Neuronal stem cell (in vitro differentiated cells): ENCODE measurements at places on chromosomes 2 and 18.

GRCh38 chr18:58231930-58232329, 187.9 kb downstream of the NEDD4L start:
- DNase-seq: no peak

- no peak for DNase-seq
These were observed 194.8 kb downstream of the CD226 start for GRCh38 chr18:69752737-69753380.

DNA sequence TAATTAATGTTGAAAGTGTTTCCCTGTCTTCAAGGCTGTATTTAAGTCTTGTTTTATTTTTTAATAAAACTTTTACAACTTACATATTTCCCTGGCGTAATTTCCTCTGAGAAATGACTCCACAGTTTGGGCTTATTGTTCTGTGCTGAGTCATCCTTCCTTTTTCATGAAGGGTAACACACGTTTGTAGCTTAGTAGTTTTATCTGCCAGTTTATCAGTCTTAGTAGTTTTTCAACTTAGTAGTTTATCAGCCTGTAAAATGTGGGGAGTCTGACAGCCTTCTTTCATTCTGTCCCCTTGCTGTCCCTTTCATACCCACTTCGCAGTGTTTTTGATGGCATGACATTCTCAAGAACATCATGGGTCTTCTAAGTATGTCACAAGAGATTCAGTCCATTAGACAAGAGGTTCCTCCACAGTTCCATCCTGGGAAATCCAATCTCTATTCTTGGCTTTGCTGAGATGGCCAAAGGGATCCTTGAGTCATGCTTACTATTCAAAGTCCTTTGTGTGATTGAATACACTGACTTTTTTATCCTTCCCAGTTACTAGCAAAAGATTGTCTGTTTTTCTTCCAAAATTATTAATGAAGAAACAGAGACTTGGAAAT, 60.0 kb upstream of the SGPP2 start:
- DNase-seq: no peak

DNA sequence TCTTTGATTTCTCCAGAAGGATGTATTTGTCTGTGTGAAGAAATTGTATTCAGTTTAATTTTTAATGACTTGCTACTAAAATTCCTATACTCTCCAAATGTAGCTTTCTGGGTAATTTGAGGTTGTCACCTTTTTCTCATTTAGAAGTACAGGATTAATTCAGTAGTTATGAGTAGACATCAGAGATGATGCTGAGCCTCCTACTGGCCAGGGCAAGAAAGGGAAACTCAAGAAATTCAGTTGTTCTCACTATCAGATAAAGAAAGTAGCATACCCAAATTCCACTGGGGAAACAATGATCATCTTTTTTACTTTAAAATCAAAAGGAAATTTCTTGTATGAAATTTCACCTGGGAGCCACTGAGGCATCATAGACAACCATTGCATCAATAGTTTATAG, 199.4 kb downstream of the SATB2 start:
- no peak for DNase-seq

- no peak for DNase-seq
These were observed 39.3 kb downstream of the MOGAT1 start for GRCh38 chr2:222710736-222711135.

DNA sequence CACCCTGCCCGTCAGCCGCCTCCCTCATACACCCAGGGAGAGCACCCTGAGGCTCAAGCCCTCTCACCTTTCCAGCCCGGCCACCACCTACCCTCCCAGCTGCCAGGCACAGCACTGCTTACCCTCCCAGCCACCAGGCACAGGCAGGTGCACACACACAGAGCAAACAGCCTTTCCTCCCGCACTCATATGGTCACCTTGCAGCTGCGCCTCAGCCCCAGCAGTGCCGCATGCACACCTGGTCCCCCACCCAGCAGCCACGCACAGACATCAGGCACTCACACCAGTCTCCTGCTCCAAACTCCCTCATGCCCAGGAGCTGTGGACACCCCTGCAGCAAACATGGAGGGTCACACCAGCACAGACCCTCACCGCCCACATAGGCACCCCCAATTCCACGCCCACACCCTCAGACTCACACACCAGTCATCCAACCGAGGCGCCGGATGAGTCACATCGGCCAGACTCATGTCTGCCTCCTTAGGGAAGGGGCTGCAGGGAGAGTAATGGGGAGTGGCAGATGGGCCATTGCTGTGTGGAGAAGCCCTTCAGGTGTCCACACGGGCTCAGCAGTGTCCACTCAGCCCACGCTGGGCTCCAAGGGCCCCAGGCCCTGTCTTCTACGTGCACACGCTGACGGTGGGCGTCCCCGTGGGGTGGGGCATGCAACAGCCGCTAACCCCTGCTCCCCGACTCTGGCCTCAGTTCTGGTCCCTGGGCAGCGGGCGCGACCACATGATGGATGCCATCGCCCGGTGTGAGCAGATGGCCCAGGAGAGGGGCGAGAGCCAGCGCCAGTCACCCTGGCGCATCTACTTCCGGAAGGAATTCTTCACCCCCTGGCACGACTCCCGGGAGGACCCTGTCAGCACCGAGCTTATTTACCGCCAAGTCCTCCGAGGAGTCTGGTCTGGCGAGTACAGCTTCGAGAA, 22.3 kb upstream of the GPR17 start:
- no peak for DNase-seq

DNA sequence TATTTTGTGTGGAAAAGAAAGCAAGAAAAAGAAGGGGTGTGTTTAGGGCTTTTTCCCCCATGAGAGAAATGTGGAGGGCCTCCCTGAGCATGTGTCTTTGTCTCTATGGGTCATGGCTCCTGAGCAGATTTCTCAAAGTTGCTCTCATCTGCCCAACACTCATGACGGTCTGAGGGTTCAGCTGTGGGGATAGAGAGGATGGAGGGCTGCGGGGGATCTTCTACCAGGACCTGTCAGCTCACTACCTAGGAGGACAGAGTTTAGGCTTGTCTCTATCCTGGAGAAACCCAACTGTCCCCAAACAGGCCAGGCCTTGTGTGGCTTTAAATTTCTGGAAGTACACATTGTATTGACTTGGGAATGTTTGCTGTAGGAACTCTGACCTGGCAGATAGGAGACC, 342.2 kb downstream of the MYCN start:
- DNase-seq: no peak

DNA sequence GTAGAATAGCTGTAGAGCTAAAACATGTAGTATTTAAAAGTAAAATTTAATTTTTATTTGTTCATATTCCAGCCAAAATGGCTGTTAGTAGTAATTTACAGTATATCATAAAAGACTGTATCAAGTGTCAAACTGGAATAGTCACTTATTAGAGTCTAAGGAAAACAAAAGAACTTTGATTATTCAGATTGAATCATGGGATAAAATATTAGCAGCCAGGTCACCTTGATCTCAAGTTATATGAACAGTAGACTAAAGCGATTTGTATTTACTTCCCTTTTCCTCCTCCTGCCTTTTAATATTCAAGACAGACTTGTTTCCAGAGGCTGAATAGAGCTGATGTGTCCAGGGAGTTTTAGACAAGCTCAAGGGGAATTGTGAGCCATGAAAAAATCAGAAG, 54.4 kb downstream of the PMAIP1 start:
- DNase-seq: no peak

DNA sequence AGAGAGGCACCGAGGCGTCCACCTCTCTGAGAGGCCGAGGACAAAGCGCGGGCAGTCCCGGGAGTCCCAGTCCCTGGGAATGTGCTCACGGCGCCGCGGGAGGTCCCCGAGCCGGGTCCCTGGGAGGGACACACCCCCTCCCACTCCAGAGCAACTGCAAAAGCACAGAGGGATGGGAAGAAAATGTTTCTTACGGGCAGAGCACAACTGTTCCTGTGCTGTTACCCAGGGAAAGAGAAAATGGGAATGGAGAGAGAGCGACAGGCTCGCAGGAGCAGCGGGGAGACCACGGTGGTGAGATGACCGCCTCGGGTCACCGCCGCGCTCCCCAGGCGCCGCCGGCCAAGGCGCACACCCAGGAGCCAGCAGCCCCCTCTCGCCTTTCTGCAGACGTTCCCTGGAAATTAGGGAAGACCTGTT, 1.2 kb upstream of the BCL11A start:
- no peak for DNase-seq

DNA sequence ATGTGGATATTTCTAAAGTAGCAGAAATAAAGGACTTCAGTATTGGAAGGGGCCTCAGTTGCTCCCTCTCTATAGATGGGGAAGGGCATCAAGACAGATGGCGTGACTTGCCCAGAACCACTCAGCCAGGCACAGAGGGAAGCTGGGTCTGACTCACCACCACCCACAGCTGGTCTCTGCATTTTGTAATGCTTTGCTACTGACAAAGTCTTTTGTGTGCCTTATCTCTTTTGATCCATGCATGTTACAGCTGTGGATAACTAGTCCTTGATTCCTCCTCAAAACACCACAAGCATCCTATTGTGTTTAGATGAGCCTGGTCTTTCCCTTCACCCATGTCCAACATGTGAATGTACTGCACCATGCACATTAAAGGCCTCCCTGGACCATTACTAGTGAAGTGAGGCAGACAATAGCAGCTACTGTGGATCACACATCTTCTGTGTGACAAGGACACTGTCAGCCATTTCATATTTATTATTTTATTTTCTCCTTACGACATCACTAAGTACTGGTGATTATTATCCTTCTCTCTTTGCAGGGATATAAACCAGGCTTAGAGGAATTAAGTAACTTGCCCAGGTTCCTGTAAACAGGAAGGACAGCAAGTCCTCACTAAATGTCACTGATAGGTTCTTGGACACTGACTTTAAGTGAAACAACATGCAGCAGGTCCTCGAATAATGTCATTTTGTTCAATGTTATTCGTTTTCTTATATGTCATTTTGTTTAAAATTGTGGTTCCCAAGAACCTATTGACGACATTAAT, 29.6 kb upstream of the IL37 start:
- no peak for DNase-seq
